ENCODE measurements at places on chromosomes 6 and 20.

- no peak for DNase-seq
Measured at GRCh38 chr6:52138284-52138683, 47.9 kb upstream of the IL17A start.

- no peak for DNase-seq
Measured at GRCh38 chr20:37630166-37630565, 63.7 kb upstream of the CTNNBL1 start.

- DNase-seq: no peak
Measured at GRCh38 chr6:155004017-155004416, 8.9 kb downstream of the TIAM2 start.

- DNase-seq: no peak
Measured at GRCh38 chr6:100432136-100432535, 32.6 kb downstream of the SIM1 start.

GRCh38 chr6:56725254-56725653, 82.6 kb upstream of the DST start:
- DNase-seq: no peak

DNA sequence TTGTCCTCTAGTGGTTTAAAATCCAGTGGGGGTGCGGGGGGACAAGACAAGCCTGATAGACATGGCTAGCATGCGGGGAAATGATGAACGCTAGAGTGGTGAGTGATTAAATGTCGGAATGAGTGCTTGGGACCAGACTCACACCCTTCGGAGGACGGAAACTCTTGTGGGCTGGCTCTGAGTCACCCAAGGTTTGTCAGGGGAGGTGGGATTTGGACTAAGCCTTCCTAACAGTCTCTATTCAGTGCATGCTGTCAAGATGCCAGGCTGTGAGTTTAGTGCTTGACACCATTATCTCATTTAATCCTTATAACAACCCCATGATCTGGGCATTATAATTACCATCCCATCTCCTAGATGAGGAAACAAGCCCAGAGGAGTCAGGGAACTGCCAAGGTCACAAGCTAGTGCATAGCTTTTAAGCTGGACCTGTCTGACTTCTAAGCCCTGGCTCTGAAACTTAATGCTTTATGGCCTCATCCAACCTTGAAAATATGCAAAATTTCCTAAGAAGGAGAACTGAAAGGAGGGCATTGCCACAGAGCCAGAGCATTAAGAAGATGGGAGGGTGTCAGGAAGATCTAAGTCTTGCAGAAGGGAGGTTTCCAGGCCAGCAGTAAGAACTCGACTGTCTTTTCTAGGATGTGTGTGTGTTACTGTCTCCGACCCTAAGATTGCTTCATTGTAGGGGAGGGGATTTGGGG, 168.7 kb upstream of the LRFN2 start:
- peak; percentile 72 for DNase-seq

GRCh38 chr20:59561228-59561605, 43.1 kb upstream of the PHACTR3 start:
- no peak for DNase-seq

Data from mesenchymal stem cell (in vitro differentiated cells and primary cell).